Urinary bladder (tissue), 4 donors: ENCODE measurements at places on chromosomes 1 and 21. TPM values are rescaled to one million over a fixed set of nuclear protein-coding genes. Genes with fewer than 3 reads are reported as not detected.

- DNase-seq = no peak
Observed at GRCh38 chr1:224189561-224189960, 6.5 kb downstream of the DEGS1 start.

The TSPAN1 gene
- total RNA-seq = 7.9 TPM

- DNase-seq = no peak
Observed at GRCh38 chr1:65650682-65651081, 142.0 kb upstream of the PDE4B start.

DNA sequence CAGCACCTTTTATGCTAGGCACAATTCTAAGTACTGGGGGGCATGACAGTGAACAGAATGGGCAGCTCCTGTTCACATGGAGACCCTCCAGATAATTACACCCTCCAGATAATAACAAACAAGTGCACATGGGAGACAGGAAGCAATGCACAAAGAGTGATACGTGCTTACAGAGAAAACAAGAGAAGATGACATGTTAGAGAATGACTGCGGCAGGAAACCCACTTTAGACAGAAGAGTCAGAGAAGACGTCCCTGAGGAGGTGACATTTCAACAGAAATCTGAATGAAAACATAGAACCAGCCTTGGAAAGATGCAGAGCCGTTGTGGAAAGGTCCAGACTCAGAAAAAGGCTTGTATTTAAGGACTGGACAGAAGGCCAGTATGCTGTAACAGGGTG is 54.7 kb upstream of the ARTN start:
- DNase-seq = no peak

GRCh38 chr21:36223451-36223850 is 66.8 kb downstream of the DOP1B start:
- DNase-seq = no peak

GRCh38 chr1:222464841-222465210 is 83.1 kb downstream of the HHIPL2 start:
- DNase-seq = peak; percentile 50

The S100B gene
- total RNA-seq = 31.9 TPM

GRCh38 chr1:8525216-8525557 is 207.3 kb downstream of the SLC45A1 start:
- DNase-seq = no peak

DNA sequence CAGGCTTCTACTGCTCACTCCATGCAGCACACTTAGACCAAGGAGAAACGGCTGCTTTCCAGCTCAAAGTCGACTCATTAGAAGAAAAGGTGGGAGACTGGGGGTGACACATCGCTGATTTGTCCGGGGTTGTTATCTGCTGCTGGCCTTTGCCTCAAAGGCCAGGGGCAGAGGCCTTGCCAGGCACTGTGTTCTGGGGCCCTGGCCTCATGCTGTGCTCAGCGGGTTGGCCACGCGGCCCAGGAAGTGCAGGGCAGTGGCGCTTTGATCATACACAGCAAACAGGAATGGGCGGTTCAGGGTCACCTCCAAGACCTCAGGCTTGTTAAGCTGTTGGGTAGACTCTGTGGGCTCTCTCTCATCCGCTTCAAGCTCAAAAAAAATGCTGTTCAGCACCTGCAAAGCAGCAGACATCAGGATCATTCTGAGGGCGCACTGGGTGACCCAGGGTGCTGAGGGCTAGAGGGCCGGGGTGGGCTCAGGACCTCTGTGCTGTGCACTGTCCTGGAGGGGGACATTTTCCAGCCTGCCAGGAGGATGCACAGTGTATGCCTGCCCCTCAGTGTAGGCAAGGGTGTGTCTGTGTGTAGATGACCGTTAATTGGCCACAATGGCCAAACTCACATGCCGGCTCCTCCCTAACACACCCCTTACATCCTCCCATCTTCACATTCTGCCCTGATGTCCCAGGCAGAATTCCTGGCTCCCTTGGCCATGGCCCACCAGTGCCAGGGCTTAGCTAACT is 10.8 kb downstream of the AGT start:
- no peak for DNase-seq

GRCh38 chr21:17949421-17949820 is 130.3 kb upstream of the C21orf91 start:
- peak; percentile 45 for DNase-seq

GRCh38 chr1:167627615-167627864 is 2.5 kb upstream of the RCSD1 start:
- no peak for DNase-seq

The SYPL2 gene
- total RNA-seq = 2.4 TPM

GRCh38 chr1:64398936-64399335 is 71.0 kb upstream of the CACHD1 start:
- no peak for DNase-seq

GRCh38 chr1:31715087-31715872 is 11.5 kb upstream of the COL16A1 start:
- peak; percentile 91 for DNase-seq

GRCh38 chr1:14313731-14314431 is 284.6 kb upstream of the KAZN start:
- no peak for DNase-seq

The TCHH gene
- not detected for total RNA-seq

DNA sequence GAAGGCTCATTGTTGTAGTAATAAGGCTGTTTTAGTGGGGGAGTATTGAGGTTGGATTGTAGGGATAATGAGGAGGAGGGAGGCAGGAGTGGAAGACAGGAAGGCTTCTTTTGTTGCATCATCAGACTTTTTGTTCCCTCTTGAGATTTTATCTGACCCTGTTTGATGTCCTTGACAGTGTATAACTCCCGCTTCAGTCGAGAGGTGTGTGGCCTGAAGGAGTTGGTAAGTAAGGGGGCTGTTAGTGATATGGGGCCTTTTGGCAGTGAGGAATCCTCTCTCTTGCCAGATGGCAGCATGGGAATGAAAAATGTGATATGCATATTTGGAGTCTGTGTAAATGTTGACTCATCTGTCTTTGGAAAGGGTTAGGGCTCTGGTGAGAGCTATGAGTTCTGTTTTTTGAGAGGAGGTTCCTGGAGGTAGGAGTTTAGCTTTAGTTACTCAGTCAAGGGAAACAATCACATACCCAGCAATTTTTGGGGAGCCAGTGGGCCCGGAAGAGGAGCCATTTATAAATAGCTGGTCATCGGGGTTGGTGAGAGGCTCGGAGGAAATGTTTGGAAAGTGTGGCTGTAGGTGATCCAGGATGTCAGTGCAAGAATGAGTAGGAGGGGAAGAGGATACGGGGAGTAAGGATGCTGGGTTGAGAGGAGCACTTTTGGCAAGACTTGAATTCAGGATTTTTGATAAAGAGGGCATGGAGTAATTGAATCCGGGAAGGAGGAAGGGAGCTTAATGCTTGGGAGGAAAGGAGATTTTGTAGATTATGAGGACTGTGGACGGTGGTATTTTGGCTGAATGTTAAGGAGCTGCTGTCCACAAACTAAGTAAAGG is 136.7 kb upstream of the ETV3 start:
- DNase-seq = no peak

DNA sequence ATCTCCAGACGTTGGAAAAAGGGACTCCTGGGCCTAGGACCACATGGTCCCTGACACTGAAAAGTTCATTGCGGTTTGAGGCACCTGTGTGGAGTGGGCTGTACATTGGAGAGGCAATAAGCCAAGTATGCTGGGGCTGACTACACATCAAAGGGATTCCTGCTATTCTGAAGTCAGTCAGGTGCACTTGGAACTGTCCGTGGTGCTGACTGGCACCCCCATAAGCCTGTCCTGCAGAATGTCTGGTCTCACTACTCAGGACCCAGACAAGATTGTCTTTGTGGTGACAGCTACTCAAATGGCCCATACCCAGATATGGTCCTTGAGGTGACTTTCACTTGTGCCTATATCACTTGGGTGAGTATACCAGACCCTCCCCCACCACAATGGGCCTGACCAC is 150.6 kb downstream of the RWDD3 start:
- no peak for DNase-seq

The KCTD3 gene
- 93.6 TPM for total RNA-seq

- DNase-seq = no peak
Observed at GRCh38 chr1:100955322-100955721, 59.4 kb downstream of the SLC30A7 start.

DNA sequence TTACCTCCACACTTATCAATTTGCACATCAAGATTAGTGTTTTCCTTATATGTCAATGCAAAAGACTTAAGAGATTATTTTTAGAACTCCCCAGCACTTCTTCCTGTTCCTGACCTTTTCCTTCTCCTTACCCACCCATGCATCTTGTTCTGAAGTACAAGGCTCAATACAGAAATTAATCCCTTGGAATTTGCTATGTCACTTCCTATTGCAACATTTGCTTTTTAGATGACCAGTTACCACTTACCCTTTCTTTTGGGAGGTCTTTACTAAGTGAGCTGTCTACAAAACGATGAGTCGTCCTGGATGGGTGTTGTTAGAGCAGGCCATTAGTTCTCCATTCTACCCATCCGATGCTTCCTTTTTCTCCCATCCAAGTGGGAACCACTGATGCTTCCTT is 221.2 kb downstream of the FMN2 start:
- no peak for DNase-seq

- DNase-seq = peak; percentile 58
Observed at GRCh38 chr1:17441265-17441992, 2.0 kb upstream of the RCC2 start.

DNA sequence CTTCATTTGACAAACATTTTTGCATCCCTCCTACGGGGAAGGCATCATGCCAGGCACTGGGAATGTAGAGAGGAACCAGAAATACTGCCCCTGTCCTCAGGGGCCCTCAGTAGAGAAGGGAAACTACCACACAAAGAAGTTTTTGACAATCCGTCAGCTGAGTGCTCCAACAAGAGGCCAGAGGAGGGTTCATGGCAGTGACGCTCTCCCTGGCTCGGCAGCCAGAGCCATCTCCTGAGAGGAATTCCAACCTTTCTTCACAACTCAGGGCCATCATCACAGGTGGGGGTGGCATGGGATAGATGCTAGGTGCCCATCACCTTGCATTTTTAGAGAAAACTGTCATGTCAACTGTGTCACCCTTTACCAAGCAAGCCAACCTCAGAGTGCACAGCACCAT is 154.1 kb downstream of the HIVEP3 start:
- no peak for DNase-seq

GRCh38 chr1:15153184-15153841 is at the start of gene TMEM51:
Gene TMEM51, plus strand, starts transcription at chr1:15153747. Its CDS starts 61,341 bp downstream, at chr1:15215088.
- DNase-seq = no peak

GRCh38 chr21:27418346-27418745 is 451.5 kb upstream of the ADAMTS5 start:
- DNase-seq = no peak

GRCh38 chr1:227894831-227895451 is 52.8 kb downstream of the WNT9A start:
- no peak for DNase-seq

DNA sequence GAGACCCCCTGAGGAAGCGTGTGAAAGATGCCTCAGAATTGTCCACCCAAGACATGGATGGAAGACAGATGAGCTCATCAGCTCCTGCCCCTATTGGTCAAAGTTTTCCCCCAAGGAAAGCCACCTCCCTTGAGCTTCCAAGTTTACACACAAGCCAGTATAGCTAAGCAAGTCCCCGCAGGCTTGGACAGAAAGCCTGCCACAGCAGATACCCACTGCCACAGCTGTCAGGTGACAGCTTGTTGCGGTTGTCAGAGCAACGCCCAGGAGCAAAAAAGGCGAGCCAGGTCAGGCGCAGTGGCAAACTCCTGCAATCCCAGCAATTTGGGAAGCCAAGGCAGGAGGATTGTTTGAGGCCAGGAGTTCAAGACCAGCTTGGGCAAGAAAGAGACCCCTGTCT is 60.9 kb upstream of the IFNAR2 start:
- DNase-seq = no peak

- DNase-seq = no peak
Observed at GRCh38 chr1:222546091-222546490, 1.8 kb downstream of the HHIPL2 start.

The ICOSLG gene
- 2.7 TPM for total RNA-seq
